ENCODE measurements at places on chromosomes 2 and 18. TPM values are rescaled to one million over a fixed set of nuclear protein-coding genes. Genes with fewer than 3 reads are reported as not detected.

DNA sequence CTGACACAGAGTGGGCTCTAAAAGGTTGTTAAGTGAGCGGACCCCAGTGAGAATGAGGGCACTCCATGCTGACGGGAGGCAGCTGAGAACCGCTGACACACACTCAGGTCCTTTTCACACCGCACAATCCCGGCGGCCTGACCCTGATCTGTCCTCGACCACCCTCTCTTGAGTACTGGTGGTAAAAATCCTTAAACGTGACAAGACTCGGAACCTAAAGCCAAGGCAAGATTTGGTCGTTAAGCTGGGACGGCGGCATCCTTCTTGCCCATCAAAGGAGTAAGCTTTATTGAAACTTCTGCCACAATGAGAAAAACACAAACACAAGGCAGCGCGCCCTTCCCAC is 569 bp downstream of the TMX3 start:
- DNase-seq: no peak

DNA sequence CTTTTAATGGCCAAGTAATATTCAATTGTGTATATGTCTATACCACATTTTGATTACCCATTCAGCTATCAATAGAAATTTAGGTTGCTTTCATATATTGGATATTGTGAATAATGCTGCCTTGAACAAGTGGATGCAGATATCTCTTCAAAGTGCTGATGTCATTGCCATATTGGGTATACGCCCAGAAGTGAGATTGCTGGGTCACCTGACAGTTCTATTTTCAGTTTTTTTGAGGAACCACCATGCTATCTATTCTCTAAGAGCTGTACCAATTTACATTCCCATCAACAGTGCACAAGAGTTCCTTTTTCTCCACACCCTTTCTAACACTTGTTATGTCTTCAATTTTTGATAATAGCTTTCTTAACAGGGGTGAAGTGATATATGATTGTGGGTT is 306.9 kb downstream of the ZNF516 start:
- no peak for DNase-seq

DNA sequence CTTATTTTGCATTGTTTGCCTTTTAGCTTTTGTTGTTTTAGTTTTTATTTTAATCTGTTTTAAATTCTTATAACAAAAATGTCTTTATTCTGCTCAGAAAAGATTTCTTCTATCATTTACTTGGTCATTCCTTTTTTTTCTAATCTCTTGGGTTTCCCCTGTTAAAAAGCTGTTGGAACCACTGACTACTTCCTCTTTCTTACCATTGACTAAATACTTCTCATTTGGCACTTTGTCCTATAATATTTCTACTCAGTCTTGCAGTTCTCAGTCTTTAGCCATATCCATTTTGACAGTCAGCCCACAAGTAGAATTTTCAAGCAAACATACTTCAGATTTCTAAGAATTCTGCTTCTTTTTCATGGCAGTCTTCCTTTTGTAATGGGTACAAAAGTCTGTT is 567.2 kb downstream of the SATB2 start:
- DNase-seq: no peak

DNA sequence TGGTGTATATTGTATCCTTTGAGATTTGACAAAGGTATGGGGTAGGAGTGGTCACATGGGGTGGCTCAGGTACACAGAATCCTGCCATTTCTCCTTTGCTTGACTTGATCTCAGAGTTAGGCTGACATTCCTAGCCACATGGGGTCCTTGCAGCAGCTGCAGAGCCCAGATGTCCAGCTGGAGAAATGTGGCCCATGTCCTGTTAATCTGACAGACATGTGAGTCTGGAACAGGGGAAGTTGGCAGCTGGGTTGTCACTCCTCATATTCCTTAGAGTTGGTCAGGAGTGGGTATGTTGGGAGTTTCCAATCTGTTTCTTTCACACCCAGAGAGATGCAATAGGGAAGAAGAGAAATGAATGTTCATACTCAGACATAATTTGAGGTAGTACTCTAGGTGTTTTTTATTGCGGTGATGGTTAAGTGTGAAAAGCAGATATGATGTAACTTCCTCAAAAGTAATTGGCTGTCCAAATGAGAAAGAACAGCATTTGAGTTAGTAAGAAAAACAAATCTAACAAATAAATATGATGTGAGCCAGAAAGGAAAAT is 402.6 kb upstream of the MEIS1 start:
- DNase-seq: no peak

- no peak for DNase-seq
These were observed 31.0 kb upstream of the KCNF1 start for GRCh38 chr2:10880586-10881321.

DNA sequence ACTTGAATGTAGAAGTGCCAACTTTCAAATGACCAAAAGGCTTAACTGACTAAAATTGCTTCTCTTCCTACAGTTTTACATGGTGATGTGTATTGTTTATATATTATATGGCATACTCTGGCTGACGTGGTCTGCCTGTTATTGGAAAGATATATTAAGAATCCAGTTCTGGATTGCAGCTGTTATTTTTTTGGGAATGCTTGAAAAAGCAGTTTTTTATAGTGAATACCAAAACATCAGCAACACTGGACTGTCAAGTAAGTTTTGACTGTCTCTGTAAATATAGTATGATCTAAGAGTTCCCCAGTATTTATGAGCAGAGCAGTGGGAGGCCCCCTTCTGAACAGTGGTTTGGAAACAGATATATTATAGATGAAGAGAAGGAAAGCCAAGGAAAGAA is 26.2 kb downstream of the TMEM87B start:
- no peak for DNase-seq

GRCh38 chr2:9647884-9648283 is 17.1 kb upstream of the YWHAQ start:
- DNase-seq: no peak

DNA sequence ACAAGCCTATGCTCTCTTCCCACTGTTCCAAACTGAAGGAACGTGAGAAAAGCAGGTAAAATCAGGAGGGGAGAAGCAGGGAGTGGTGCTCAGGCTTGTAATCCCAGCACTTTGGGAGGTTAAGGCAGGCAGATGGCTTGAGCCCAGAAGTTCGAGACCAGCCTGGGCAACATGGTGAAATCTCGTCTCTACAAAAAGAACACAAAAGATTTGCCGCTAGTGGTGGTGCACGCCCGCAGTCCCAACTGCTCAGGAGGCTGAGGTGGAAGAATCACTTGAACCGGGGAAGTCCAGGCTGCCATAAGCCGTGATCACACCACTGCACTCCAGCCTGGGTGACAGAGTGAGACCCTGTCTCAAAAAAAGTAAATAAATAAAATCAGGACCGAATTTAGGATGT is 1.3 kb upstream of the TMSB10 start:
- DNase-seq: peak; percentile 22

The C2orf78 gene
- total RNA-seq: not detected

The TMEM200C gene
- total RNA-seq: not detected
